ENCODE measurements at places on chromosomes 16 and 17.
A peak's percentile ranks its signal among the peaks of the same experiment; 100 is the strongest.

- no peak for DNase-seq
Observed at GRCh38 chr17:81422776-81423697, 27.8 kb downstream of the BAHCC1 start.

DNA sequence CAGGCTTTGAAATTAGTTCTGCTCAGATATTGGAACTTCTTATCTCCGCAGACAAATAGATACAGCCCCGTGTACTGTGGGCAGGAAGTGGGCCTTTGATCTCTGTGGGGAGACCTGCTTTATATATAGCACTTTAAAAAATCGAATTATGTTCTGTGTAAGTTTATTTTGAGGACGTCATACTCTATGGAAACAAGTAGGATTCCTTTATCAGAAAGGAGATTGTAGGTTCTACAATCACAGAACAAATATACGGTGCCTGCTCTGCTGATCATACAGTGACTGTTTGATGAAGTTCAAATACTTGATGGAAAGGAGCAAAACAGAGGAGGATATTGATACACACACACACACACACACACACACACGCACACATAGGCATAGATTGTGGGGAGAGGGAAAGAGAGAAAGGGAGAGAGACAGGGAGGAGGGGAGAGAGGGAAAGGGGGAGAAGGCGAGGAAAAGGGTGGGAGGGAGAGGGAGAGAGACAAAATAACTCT is 14.7 kb upstream of the TMEM220 start:
- DNase-seq, result no peak

- DNase-seq, result no peak
Observed at GRCh38 chr17:68670967-68671693, 70.0 kb upstream of the FAM20A start.

- no peak for DNase-seq
Observed at GRCh38 chr17:75861927-75862317, 6.8 kb upstream of the WBP2 start.

GRCh38 chr16:24737391-24737871 is 8.0 kb downstream of the TNRC6A start:
- DNase-seq, result no peak

DNA sequence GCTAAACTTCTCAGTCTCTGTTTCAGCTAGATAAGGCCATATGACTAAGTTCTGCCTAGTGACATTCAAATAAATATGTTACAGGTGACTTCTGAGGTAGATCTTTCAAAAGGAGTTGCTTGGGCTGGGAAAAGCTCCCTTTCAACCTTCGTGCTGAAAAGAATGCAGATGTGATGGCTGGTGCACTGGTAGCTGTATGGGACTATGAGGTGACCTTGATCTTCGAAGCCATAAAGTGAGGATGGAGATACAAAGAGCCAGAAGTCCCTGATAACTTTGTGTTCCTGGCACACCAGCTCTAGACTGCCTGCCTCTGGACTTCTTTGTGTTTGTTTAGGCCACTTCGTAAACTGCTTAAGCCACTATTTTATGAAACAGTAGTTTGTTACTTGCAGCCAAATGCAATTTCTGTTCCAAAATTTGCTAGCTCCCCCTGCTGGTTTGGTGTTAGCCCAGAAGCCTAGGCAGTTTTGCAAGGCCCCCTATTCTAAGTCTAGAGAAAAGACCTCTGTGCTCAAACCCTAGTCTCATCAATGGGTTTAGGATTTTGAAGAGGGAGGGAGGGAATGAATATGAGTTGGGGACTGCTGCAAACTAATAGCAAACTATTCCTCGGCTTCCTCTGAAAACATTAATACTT is 23.3 kb upstream of the ERCC4 start:
- DNase-seq, result no peak

DNA sequence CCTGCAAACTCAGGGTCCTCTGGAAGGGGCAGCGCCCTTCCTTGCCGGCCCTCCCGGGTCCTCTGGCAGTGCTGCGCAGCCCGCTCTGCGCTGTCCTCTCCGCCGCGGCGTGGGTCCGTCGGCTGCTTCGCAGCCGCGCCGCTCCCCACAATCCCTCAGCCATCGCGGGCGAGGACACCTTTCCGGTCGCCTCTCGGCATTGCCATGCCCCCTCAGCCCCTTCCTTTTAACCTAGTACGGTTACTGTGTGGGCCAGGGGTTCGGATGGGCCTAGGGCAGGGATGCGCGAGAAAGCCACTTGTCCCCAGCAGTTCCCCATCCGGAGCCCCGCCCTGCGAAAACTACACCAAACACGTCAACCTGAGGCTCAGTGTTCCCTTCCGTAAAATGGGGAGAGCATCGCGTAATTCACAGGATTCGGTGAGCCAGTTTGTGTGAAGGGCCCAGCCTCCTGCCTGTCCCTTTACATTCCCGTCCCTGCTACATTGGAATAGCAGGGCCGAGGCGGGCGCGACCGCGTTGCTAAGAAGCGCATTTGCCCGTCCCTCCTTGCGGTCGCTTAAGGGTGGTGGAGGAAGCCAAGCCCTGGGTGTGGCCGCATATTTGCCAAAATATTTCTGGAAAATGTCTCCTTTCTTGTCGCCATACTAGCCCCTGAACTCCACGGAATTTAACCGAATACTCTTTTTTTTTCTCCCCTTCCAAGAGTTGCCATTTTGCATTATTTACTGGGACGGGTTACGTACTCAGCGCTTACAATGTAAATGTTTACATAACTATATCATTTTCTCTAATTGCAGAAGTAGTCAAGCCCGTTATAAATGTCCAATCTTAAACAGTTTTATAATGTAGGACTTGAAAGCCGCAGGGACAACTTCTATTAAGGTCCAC is 13.2 kb downstream of the COPZ2 start:
- peak; percentile 24 for DNase-seq

DNA sequence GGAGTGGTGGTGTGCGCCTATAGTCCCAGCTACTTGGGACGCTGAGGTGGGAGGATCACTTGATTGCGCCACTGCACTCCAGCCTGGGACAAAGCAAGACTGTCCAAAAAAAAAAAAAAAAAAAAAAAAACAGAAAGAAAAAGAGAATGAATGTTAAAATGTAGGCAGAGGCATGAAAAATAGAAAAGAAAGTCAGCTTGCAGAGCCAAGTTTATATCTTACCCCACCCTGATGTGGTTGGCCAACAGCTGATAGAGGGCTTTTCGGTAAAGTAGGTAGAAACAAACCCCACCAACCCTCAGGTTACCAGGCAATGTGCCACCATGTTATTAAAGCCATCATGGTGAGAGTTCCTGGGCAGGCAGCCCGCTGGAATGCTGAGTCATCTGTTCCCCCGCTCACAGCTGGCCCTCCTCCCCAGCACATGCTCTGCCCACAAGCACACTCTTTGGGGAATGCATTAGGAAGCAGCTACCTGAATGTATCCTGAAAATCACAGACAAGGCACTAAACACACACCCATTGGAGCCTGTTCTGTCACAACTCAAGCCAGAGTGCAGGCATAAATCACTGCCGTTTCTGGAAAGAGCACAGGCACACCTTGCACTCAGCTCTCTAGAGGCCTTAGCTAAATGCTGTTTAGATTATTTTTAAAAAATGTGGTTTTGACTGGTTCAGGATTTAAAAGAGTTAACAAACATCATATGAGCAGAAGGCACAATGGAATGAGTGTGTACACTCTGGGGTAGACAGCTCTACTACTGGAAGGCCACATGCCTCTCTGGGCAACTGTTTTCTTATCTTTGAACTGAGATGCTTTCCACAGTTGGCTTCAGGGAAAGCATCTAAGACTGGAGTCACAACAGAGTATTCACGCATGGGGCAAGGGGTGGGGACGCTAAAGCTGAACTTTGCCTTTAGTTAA is 128.5 kb downstream of the PARN start:
- DNase-seq, result no peak

- DNase-seq, result no peak
Observed at GRCh38 chr16:2095315-2095853, 40.3 kb downstream of the PKD1 start.

DNA sequence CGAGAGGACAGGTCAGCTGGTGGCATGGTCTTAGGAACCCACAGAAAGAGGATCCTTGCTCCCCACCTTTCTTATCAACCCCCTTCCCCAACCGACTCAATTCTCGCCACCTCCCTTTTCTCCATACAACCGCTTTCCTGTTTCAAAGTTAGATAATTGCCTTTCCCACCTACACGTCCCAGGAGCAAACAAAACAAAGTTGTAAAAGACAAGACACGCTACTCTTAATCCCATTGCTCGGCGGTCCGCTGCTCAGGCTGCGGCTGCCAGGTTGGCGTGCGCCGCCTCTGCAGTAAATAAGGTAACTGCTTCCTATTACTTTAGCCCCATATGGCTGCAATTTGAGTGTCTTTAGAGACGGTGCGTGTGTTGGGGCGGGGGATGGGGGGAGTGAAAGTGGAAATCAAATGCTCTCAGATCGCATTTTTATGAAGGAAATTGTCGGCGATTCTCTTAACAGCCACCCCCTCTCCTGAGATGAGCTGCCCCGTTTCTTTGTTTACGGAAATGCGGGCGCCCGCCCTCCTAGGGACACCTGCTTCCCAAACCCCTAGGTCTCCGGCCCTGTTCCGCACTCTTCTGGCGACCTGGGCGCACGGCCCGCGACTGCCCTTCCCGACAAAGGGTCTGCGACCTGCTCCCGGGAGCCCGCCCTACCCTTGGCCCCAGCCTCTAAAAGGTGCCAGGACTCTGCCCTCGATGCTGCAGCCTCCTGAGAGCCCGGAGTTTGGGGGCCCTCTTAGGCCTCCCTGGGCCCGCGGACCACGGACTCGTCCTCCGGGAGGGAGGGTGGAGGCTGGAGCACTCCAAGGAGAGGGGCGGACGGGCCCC is 3.7 kb upstream of the CBX8 start:
- no peak for DNase-seq

- no peak for DNase-seq
Observed at GRCh38 chr16:6698548-6698947, 634.1 kb upstream of the RBFOX1 start.

- no peak for DNase-seq
Observed at GRCh38 chr17:57939797-57940196, 15.4 kb downstream of the CUEDC1 start.

DNA sequence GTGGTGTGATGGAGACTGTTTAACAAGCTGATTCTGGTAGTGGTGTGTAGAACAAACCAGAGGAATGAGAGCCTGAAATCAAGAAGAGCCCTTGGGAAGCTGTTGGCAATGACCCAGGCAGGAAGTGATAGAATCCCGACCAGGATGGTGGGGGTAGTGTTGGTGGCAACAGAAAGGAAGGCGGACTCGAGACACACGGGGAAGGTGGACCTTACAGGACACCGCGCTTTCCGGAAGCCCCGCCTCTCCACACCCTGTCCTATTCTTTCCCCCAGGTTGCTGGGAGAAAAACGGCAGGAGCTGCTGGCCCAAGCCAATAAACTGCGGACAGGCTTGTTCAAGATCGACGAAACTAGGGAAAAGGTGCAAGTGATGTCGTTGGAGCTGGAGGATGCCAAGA is 30.0 kb upstream of the KDM6B start:
- no peak for DNase-seq

- no peak for DNase-seq
Observed at GRCh38 chr16:86384980-86385379, 125.3 kb upstream of the FOXF1 start.

DNA sequence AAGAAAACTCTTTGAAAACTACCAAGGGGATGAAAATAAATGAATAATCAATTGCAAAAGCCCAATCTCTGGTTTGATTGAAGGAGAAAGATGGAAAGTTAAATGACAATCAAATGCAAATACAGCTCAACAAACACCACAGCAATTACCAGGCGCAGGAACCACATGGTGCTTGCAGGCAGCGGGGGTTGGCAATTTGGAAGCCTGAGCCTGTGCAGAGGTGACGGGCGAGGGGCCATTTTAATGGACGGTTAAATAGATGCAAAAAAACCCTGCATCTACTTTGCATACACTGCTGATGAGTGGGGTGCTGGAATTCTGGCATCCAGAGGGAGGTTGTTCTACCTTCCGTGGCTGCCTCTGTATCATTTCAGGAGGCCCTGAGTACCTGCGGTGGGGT is 4.8 kb upstream of the SEZ6 start:
- no peak for DNase-seq

- peak; percentile 31 for DNase-seq
Observed at GRCh38 chr17:35368081-35368830, 5.2 kb downstream of the SLFN11 start.

GRCh38 chr17:49776551-49777300 is 11.8 kb upstream of the KAT7 start:
- DNase-seq, result no peak

DNA sequence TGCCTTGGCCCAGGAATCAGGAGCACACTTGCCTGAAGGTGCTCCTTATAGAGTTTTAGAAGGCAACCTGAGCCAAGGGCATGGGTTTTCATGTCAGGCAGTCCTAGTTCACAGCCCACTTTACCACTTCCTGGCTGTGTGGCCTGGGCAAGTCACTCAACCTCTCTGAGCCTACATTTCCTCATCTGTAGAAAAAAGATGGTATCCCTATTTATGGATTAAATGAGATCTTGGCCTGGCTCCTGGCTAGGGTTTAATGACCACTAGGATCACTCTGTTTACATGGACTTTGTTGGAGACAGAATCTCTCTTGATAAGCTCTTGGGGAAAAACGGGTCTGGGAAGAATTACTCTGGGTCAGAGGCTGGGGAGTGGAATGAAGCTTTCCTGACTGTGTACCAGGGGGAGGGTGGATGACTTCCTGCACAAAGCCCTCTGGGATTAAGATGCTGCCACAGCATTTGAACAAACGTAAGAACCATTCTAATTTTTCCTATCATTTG is 2.3 kb downstream of the MT2A start:
- DNase-seq, result no peak

DNA sequence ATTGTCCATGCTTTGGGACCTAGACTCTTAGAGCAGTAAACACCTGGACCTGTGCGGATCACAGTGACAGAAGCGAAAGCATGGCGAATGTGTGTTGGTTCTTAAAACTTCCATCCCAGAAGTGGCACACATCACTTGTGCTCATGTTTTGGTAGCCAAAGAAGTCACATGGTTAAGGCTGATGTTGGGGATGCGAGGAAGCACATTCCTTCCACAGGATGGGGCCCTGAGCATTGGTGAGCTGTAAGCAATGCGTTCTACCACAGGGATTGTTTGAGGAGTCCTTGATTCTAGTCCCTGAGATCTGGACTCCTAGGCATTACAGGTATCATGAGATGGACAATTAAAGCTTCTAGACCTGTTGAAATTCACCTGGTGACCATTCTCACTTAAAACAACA is 375.9 kb downstream of the UTP18 start:
- DNase-seq, result no peak

GRCh38 chr16:82852388-82853008 is 225.7 kb downstream of the CDH13 start:
- DNase-seq, result no peak

DNA sequence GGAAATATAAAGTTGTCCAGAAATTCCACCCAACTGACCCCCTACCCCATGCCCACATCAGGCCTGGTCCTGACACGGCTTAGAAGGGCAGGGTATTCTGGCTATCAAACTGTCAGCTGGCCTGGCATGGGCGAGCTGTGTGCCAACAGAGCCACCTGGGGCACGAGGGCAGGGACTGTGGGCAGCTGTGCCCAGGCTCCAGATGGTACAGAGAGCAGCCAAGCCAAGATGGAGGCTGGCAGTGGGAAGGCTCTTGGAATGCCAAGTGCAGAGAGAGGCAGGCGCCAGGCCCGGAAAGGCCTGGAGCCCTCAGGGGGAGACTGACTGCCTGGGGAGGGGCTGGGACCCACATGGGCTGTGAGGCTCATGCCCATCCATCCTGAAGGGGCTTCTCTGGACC is 24.3 kb upstream of the PHF12 start:
- no peak for DNase-seq
